ENCODE measurements at places on chromosomes 2 and 18.

- DNase-seq: no peak
Measured at GRCh38 chr2:120469426-120469825, 123.5 kb downstream of the INHBB start.

DNA sequence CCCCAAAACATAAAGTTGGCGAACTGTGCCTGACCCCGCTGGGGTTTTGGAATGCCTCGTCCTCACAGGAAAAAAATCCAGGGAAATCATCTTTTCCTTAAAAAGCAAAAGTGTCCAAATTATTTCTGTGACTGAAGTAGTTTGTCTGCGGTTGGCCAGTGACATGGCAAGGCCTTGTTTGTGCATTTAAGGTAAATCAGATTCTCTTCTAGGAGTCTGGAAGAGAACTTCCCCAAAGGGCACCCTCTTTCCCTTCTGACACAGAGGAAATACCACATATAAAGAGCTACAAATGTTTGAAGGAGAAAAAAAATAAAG, 737 bp upstream of the CYB5A start:
- DNase-seq: no peak

DNA sequence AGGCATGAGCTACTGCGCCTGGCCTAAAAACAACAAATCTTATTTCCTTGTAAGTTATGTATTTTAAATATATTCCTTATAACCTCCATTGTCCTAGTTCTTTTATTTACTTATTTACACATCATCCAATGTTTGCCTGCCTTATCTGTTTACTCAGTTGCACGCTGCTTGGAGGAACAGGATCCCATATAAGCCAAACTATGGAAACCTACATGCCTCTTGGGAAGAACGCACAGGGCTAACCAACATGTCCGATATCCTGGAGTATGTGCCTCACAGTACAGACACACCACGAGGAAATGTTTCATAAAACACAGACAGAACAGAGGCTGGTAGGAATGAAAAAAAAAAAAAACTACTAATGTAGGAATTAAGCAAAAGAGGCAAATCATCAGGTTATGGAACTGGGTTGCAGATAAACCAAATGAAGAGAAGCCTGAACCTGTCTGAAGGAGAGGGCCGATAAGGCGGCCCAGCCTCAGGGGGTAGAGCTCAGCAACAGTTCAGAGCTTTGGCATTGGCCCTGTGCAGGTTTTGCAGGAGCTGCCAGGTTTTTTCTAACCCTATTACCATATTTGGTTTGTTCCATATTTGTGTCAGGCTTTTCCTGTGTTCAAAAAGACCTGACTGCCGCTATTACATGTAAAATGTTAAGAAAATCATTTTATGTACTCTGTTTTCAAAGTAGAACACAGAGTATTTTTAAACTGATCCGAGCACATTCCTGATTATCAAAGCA, 19.9 kb upstream of the SP3 start:
- DNase-seq: no peak

DNA sequence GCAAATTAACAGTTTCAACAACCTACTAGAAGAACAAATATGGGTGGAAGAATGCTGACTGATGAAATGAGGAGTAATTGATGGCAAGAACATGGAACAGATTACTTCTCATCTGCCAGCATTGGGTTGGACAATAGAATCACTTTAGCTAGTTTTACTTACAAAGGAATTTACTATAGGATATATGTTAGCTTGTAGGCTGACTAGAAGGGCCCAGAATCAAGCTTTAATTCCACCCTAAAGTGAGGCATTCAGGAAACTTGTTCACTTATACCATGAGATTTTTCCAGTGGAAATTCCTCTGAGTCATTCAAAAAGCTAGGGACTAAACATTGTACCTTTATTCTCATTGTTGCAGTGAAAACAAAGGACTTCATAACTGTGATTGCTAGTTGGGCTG, 5.0 kb upstream of the ZSWIM2 start:
- DNase-seq: no peak
